Activated T-cell treated with anti-CD3 and anti-CD28 coated beads for 1 hour (primary cell): ENCODE measurements at places on chromosomes 2 and 18.

DNA sequence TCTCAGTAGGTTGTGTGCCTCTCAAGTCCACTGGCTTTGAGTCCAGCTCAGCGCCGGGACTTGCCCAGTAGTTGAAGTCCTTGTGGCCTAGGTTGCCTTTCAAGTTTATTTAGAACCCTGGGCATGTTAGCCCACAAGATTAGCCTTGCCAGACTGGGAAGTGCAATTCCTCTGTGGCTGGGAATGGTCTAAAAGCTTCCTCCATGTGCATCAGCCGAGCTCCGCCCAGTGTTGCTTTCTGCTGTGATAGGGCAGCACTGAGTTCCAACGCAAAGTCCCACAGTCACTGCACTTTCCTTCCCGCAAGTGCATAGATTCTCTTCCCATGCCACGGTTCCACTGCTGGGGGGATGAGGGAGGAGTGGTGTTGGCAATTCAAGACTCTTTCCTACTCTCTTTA is 308.9 kb upstream of the THUMPD2 start:
- no peak for DNase-seq

DNA sequence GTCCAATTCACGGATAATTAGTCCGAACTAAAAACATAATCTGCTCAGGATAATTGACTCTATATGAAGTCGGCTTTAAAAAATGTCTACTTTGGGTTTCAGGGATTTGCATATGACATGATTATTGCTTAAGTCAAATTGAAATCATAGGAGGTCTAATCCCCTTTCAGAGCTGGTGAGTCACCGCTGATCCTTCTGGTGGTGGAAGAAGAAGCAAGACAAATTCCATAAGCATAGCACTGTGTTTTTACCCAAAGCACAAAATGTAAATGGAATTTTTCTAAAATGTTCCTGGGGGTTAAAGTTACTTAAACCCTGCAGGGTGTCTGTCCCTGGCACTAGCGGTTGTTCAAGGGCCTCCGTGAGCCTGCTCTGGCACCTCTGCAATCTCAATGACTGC is 460.2 kb downstream of the LRATD1 start:
- DNase-seq, result no peak

DNA sequence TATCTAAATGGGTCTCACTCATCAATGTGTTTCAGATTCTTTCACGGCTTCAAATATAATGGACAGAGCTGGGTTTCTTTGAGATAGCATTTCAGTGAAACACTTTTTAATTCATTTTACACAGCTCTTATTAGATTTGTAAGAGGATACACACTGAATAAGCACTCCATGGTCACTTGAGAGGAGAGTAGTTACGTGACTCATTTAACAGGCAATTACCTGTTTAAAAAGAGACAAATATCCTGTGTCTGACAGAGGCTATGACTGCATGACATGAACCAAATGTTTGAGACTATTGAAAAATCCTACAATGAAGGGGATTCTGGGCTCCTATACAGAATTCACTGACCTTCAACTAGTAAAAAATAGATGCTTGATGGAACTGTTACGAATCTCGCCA is 786.9 kb downstream of the EPHA4 start:
- no peak for DNase-seq

DNA sequence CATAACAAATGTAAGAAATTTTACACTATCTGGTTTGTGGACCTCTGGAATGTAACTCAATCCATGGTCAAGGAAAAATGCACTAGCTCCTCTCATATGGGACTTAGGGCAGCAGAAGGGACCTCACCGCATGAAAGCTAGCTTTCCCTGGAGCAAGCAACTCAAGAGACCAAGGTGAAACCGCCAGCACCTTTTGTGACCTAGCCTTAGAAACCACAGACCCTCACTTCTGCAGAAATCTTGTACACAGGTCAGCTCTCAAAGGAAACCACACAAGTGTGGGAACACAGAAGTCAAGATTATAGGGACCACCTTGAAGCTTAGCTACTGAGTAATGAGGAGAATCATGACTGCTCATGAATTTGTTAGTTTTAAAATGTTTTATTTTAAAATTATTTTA is 222.5 kb downstream of the DLGAP1 start:
- no peak for DNase-seq

DNA sequence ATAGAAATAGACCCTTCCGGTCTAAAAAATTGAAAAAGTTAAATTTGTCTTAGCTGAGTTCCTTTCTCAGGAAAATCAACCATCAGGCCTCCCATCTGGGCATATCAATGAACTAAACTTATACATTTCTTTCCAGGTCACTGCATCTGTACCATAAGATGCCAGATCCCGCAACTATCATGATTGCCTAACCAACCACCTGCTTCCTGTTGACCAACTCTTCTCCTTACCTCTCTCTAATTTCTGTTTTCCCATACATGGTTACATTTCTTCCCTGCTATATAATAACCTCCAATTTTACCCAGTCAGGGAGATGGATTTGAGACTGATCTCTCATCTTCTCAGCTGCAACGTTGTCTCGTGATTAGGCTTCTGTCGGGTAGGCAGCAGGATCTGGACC is 228.7 kb downstream of the FSIP2 start:
- DNase-seq, result no peak

DNA sequence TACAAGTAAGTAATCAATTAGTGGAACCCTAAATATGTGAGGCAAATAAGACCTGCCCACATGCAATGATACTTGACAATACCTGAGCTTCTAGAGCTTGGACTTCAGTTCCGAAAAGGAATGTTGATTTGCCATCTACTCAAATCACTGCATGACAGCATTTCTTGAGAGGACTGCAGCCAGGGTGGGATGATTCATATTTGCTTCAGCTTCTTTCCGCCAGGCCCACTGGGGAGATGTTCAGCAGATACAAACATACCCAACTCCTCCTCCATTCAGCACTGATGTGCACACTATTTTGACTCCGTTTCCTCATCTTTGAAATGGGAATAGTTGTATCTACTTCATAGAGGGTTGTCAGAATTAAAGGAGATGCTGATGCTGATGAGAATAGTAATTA is 28.8 kb upstream of the TMEM177 start:
- DNase-seq, result no peak

GRCh38 chr2:215695861-215696260 is 260.0 kb upstream of the FN1 start:
- no peak for DNase-seq

DNA sequence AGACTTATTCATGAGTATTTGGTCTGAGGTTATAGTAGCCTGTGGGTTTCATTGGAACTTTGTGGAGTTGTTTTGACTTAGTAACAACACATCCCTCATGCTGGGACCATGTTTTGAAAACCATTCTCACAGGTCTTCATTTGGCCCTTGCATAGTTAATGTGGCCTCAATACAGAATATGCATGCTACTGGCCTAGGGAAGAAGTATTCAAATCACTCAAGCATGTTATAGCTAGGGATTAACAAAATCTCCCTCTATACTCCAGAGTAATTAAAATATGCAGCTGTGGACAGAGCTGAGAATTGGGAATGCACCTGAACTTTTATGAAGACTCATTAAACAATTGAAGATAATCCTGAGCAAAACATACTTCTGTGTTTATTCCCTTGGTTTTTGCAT is 325.5 kb upstream of the CHAC2 start:
- no peak for DNase-seq

GRCh38 chr2:130303169-130303568 is 39.5 kb upstream of the IMP4 start:
- DNase-seq, result no peak

DNA sequence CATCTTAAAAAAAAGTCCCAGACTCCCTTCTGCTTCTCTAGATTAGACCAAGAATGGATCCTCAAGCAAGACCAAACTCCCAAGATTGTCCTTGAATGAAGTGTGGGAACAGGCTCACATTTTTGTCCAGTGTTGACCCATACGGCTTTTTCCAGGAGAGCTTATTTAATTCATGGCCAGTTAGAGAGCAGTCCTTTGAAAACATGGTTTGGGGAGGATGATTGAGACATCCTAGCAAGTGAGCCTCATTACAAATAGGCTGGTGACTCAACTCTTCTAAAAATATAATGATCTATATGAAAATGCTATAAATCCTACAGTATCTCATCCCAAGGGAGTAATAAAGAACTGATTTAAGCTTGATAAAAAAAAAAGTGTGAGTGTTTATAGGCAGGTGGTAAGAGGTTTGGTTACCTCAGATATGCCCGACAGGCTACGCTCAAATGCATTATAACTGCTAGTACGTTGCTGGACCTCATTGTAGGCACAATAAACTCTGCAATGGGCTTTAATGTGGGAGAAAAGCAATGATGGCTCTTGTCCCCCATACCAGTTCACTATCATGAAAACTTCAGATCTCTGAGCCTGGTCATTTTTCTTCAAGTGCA is 17.0 kb downstream of the ANKRD29 start:
- DNase-seq, result no peak

DNA sequence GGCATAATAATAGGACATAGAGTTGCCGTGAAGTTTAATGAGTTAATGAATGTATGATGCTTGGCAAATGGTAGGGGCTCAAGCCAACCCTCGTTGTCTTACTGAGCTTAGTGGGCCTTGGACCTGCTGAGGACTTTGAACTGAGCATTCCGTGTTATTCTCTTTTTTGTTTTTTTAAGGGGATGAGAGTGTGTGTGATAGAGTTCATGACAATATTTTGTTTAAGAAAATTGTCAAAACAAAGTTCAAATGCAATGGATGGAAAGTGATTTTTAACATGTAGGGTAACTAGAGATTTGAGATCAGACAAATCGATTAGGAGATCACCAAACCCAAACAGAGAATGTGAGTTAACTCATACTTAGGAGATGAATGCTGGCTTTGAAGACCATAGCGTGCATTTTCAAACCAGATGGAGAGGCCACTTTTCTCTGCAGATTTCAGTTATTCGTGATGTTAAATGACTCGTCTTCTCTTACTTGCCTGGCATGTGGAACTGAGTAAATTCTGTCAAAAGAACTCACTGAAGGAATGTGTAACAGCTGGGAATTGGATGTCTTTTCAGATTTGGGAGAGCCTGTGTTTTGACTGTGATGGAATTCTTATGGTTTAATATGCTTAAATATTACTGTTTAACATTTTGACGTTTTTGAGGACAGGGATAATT is 88.7 kb downstream of the NEDD4L start:
- DNase-seq, result no peak

GRCh38 chr18:40120356-40120755 is 1834.7 kb upstream of the PIK3C3 start:
- no peak for DNase-seq

DNA sequence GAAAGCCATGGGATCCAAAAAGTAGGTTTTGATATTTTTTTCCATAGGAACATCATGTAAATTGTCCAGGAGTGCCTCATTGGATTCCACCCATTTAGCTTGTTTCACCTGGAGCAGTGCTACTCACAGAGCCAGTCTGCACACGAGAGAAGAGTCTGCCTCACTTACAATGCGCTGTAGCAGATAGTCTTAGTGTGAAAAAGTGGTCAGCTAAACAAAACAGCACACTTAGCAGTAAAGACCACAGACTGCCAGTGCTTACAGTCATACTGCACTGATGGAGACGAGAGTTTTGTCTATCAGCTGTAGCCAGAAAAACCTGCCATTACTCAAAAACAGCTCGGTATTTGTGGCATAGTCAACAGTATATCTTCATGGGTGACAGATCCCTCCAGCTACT is 113.5 kb upstream of the LDLRAD4 start:
- no peak for DNase-seq

DNA sequence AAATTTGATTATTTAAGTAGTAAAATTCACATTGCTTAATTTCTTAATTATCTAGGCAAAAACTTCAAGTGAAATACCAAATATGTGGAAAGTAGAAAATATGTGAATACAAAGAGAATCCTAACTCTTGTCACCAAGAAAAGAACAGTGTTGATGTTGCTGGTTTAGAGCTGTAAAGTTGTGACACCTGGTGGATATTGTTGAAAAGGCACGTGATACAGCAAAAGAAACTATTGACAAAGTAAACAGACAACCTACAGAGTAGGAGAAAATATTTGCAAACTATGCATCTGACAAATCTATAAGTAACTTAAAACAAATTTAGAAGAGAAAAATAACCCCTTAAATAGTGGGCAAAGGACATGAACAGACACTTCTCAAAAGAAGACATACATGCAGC is 25.6 kb upstream of the ZC3H15 start:
- DNase-seq, result no peak

DNA sequence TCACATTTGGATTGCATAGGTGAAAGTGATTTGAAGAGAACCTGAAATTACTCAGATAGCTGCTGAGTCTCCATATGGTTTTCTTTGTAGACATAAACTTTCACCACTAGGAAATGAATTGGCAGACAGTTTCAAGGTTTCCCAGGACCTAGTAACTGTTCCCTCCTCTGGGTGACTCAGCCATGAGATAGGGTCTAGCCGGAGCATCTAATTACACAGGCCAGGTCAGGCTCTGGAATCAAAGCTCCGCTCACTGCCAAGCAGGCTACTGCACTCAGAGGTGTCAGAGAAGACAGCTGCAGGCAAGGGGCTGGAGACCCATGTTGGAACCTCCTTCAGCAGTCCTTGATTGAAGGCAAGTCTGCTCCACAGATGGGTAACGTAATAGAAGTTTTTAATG is 429.2 kb downstream of the TNS1 start:
- no peak for DNase-seq

GRCh38 chr2:217830061-217830460 is 172.7 kb downstream of the TNS1 start:
- no peak for DNase-seq

DNA sequence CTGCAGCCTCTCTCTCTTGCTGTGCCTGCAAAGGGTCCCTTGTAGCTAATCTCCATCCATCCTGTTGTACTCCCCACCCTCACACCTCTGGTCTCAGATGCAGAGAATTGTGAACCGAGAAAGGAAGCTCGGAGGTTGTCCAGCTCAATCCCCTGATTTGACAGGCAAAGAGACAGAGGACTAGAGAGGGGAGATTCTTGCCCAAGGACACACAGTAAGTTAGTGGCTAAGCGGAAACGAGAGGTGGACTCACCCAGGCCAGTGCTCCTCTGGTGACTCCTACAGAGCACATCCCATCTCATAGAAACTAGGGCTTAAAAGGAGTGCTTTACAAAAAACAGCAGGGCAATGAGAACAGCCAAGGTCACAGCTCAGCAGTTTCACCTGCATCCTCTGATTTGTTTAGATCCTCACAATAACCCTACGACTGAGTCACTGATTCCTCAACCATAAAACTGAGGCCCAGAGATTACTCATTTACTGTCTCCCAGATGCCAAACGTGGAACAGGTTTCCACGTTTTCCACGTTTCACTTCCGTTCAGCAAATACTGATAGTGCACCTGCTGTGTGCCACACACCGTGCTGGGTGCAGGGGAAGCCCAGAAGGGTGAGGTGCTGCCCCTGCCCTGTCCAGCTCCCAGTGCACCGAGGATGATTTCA is 22.1 kb downstream of the EHD3 start:
- no peak for DNase-seq
